Central memory CD4-positive, alpha-beta T cell (primary cell): ENCODE measurements at places on chromosomes 4 and X.

DNA sequence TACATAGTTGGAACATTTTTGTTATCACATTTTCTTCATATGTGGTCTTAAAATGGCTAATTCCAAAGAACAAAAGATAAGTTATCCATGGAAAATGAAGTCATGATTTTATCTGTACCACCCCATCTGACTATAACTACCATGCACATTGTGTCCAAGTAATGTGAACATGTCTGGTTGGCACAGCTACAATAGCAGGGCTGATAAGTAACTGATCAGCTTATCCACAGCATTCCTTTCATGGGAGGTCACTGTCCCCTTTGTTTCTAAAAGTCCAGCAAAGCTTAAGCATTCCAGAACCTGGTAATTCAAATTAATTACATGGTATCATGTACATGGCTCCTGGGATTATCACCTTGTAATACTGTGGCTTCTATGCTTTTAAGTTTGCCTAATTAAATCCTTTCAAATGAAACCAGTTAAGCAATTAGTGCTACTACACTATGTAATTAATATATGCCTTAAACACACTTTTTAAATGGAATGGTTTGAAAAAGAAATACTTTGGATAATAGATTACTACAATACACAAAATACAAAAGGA lies 21.1 kb upstream of the SORBS2 start:
- no peak for DNase-seq

GRCh38 chrX:71400710-71401109 lies 34.6 kb downstream of the TAF1 start:
- no peak for DNase-seq

DNA sequence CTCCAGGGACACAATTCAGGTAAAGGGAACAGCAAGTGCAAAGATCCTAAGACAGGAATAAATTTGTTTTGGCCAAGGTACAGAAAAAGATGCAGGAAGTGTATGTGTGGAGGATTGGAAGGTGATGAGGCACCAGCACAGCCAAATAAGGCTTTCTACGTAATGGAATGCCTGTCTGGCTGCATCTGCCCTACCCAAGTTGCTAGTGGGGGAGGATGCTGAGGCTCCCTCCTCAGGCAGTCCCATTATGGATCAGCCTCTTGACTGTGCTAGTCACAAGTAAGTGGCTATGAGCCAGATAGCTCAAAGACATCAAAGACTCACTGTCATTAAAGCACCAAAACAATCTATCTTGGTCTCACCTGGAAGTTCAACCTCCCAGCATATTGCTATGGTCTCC lies 300.9 kb upstream of the FAT4 start:
- DNase-seq = no peak

GRCh38 chr4:8739317-8739716 lies 132.3 kb downstream of the HMX1 start:
- no peak for DNase-seq

DNA sequence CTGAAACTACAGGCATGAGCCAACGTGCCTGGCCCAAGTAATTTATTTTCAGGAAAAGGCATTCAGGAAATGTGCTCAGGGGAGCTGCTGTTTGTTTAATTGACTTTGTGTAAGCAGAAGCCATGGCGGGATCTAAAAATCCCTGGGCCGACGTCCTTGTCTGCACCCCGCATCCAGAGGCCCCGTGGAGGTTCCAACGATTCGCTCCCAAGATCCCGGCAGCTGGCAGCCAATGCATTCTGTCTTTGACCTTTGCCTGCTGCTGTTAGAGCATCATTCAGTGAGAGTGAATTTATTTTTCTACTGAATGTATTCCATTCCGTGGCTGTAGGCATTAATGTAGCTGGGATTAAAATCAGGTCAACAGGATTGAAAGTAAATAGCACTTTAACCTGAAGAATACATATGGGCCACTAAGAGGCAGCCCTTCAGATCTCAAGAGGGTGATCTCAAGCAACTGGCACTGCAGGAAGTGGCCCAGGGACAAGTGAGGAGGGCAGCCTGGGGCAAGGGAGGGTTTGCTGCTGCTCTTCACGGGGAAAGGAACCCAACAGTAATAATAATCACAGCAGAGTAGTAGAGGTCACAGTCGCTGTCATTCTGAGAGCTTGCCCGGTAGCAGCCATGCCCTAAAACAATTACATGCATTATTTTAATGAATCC lies 75.2 kb downstream of the PSAPL1 start:
- DNase-seq = no peak

GRCh38 chr4:84091266-84091665 lies 407.8 kb downstream of the NKX6-1 start:
- no peak for DNase-seq

- no peak for DNase-seq
These were observed 17.4 kb upstream of the ARMCX2 start for GRCh38 chrX:101677028-101677427.

DNA sequence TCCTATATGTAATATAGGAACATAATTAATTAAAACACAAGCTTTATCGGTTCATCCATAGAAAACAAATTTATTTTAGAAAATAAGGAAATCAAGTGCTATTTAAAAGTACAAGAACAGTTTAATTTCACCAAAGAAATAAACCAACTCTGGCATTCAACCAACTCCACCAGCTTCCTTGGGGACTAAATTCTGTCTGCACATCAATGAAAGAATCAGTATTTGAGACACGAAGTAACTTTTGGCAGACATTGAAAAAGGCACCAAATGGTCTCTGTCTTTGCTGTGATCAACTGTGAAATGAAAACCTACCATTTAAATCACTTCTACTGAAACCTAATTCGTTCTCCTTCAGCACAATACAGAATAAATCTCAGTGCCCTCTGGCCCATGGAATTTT lies 719.7 kb upstream of the GRIA3 start:
- DNase-seq = no peak

- DNase-seq = no peak
These were observed 194.0 kb downstream of the SMIM20 start for GRCh38 chr4:26108054-26108453.

- DNase-seq = no peak
These were observed 41.8 kb downstream of the INTS12 start for GRCh38 chr4:105666693-105667092.

DNA sequence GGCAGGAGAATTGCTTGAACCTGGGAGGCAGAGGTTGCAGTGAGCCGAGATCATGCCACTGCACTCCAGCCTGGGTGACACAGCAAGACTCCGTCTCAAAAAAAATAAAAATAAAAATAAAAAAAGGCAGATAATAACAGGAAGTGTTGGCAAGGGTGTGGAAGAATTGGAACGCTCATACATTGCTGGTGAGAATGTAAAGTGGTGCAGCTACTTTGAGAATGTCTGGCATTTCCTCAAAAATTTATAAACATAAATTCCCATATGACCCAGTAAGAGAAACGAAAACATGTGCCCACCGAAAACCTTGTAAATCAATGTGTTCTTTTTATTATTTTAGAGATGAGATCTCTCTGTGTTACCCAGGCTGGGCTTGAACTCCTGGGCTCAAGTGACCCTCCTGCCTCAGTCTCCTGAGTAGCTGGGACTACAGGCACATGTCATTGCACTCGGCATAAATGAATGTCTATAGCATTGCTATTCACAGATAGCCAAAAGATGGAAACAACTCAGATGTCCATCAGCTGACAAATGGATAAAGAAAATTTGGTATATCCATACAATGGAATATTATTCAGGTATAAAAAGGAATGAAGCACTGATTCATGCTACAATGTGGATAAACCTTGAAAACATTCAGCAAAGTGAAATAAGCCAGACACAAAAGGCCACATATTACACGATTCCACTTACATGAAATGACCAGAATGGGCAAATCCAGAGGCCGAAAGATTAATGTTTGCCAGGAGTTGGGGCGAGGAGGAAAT lies 63.7 kb upstream of the PLAC1 start:
- DNase-seq = no peak

DNA sequence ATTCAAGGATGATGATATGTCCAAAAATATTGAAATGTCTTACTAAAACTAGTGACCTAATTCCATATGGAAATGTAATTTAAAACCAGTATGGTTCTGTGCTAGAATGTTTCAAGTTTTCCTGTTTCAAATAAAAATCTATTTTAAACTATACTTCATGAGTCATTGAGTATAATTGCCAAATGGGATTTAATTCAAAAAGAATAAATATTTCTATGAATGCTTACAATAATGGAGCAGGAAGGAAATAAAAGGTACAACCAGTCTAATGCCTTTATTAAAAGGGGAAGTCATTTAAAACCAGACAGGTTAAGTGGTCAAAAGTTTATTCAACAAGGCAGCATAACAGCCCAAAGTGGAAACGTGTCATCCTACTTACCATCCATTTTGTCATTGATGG lies 2347.1 kb downstream of the PCDH7 start:
- no peak for DNase-seq

- no peak for DNase-seq
These were observed 139.4 kb upstream of the SCML1 start for GRCh38 chrX:17597836-17598439.

DNA sequence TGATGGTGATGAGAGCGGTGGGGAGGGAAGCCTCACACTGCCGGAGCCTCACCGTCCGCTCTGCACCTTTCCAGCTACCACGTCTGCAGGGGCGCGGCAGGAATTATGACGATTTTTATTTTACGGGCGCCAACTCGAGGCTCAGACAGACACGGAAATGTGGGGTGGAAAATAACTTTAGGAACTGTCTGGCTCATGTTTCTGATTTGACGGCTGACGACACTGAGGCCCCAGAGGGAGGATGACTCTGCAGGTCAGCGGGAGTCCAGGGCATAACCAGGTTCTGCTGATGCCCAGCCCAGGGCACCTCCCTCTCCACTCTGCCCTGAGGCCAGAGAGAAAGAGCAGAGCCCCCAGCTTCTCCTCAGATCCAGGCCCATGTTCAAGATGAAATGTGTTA lies 43.9 kb downstream of the C4orf50 start:
- DNase-seq = no peak

DNA sequence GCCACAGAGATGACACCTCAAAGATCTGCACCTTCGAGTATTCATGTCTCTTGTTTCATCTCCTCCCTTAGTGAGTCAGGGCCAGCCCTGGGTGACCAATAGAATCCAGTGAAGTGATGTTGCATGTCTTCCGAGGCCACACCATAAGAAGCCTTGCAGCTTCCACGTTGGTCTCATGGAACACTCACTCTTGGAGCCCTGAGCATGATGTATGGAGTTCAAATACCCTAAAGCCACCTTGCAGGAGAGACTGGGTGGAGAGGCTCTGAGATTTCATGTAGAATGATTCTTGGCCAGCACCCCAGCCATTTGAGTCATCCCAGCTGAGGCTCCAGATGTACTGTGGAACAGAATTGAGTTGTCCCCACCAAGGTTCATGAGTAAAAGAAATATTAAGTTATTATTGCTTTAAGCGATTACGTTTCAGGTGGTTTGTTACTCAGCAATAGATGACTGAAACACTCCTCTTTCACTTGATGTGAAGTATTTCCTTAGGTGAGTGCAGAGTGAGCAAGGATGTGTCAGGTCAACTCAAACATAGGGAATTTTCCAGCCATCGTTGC lies 5.0 kb upstream of the RP2 start:
- DNase-seq = no peak

DNA sequence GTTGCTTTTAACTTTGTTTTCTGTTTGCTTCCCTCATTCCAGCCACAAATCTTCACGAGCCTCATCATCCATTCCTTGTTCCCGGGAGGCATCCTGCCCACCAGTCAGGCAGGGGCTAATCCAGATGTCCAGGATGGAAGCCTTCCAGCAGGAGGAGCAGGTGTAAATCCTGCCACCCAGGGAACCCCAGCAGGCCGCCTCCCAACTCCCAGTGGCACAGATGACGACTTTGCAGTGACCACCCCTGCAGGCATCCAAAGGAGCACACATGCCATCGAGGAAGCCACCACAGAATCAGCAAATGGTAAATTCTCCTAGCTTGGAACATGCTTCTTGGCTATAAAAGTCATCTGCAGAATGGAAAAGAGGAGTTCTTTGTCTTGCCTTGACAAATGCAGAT lies 12.6 kb downstream of the AMTN start:
- DNase-seq = no peak

GRCh38 chrX:16978193-16978984 lies 31.9 kb downstream of the REPS2 start:
- no peak for DNase-seq

GRCh38 chrX:25039036-25039435 lies 23.3 kb upstream of the ARX start:
- no peak for DNase-seq

GRCh38 chr4:1592068-1592708 lies 91.9 kb downstream of the FAM53A start:
- no peak for DNase-seq

GRCh38 chrX:7828594-7828993 lies 14.4 kb upstream of the VCX start:
- DNase-seq = no peak
